ENCODE measurements at places on chromosomes 5 and 9.
A peak's percentile ranks its signal among the peaks of the same experiment; 100 is the strongest.

DNA sequence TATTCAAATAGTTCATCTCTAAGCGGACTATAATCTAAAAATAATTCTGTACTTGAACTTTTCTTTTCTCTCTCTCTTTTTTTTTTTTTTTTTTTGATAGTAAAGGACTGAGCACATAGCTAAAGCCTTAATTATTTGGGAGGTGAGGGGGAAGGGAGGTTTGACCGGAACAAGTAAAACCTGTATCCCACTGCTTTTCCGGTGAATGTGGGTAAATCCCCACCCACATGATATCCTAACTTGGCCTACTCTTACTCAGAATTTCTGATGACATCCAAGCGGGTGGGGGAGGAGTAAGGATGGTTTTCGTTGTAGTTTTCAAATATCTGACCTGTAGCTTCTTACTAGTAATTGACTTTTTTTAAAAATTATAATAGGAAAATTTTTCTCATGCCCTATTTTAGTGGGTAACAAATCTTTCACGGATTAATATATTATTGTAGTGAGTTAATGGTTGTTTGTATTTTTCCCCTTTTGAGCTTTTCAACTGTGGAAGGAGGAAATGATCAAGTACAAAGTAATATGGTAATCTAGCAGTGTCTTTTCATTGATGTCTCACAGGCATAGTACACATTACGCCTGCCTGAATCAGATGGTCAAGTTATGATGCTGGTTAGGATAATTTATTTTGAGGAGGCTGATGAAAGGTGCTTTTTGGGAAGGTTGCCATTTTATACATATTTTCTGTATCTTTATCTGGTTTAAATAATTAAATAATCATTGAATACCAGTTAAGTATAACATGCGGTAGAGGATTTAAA lies 2.2 kb upstream of the ELL2 start:
- DNase-seq, result no peak

- no peak for DNase-seq
These were observed 7.8 kb downstream of the ROR2 start for GRCh38 chr9:91942201-91942600.

DNA sequence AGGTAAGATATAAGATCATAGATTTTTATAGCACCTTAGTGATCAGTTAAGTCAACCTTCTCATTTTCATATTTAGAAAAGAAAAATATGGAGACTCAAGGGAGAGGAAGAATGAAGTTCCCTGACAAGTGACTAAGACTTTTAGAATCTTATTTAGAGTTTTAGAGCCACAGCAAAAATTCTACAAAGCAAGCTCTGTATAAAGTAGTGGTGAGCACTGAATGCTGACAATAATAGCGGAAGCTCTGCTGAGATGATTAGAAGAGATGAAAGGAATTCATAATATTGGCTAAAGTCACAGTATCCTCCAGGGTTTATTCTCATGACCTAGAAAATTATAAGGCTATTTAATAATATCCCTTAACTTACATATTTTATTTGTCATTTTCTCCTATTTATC lies 316.0 kb downstream of the PDE4D start:
- no peak for DNase-seq

- no peak for DNase-seq
These were observed 82.2 kb downstream of the SHB start for GRCh38 chr9:37986771-37987258.

- DNase-seq, result no peak
These were observed 32.7 kb downstream of the PSD2 start for GRCh38 chr5:139828207-139828895.

DNA sequence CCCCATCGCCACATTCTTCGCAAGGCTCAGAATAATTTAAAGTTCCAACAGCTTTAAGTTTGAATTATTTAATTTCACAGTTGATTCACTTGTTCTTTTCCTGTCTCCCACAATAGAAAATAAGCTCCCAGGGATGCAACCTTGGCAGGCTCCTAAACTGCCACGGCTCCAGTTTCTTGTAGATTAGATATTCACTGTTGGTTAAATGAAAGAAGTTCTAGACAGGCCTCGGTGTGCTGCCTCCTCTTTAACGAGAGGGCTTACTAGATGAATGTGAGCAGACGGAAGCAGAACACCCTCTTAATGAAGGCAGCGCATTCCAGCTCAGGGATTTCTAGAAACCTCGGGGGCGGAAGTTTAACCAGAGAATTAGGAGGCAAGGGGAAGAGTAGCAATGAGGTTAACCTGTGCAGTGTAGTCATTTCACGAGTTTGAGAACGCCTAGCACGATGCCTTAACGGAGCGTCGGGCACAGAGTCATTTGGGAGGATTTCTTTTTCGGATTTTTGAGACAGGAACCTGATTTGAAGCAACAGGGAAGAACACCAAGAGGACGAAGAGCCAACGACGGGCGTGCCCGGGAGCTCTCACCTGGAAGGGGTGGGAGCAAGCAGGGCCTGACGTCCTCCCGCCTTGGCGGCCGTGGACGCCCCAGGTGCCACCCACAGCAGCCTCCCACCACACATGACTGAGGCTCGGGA lies 637 bp upstream of the SMC5 start:
- DNase-seq, result peak; percentile 71

DNA sequence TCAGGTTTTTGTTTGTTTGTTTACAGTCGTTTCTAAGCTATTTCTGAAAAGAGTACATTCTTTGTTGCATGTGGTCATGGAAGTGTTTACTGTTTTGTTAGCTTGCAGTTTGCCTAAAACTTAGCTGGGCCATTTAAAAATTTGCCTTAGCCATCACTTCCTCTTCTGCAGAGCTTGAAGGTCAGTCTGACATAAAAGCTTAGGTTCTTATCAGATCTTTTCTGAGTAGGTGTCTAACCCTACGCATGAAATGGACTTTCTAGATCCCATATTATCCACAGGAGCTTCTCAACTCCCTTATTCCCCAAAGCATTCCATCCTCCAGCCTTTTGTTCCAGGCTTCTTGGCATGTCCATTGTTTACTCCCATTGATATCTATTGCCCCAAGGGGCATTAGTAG lies 90.3 kb downstream of the AP3B1 start:
- DNase-seq, result no peak

GRCh38 chr9:107218829-107219485 lies 64.1 kb upstream of the RAD23B start:
- DNase-seq, result no peak

- no peak for DNase-seq
These were observed 1929.5 kb upstream of the CDH9 start for GRCh38 chr5:28967848-28968247.

DNA sequence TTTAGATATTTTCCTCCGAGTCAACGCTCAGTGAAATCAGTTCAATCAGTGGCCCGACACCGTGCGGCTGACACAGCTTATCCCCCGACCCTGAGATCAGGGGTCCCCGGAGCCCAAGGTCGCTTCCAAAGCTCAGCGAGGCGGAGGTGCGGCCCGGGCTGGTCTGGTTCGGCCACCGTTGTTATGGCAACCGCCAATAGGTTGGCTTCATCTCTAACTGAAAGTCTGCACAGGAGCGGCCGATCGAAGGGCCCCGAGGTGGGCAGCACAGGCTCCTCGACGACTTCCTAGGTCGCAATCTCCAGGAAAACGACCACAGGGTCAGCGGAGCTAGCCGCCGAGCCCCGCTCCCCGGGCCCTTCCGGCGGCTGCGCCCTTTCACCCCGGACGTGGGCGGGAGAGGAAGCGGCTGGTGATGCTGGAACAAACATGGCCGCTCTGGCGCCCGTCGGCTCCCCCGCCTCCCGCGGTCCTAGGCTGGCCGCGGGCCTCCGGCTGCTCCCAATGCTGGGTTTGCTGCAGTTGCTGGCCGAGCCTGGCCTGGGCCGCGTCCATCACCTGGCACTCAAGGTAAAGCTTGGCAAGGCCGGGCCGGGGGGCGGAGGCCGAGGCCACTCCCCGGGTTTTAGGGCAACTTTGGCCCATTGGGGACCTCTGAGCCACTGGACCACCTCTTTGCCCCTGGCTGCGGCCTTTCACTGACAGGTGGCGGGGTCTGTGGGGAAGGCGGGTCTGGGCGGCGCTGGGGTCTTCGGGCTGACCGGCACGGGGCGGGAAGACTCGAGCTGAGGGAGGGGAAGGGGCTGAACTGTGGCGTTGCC lies at the start of gene GPR107:
GPR107 (plus strand) TSS at position 403 of the 821 bp plus-strand sequence; CDS start at position 430, 27 bp downstream.
- peak; percentile 32 for DNase-seq

DNA sequence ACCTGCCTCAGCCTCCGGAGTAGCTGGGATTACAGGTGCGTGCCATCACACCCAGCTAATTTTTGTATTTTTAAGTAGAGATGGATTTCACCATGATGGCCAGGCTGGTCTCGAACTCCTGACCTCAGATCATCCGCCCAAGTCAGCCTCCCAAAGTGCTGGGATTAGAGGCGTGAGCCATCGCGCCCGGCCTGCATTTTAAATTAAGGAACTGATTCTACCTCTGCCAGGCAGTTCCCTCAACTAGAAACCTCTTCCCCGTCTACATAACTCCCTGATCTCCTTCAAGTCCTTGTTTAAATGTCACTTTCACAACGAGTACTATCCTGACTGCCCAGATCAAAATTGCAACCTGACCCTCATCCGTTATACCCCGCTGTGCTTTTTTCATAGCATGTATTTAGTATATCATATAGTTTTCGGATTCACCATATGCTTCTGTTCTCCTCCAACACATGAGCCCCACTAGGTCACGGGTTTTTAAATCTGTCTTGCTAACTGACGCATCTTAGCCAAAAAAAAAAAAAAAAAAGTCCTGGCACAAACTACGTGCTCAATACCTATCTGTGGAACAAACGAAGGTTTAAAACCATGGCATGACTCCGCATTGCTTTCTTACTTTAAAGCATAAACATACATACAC lies 858 bp upstream of the SOWAHA start:
- no peak for DNase-seq

- no peak for DNase-seq
These were observed 5.2 kb upstream of the DPH7 start for GRCh38 chr9:137583957-137584356.

- DNase-seq, result no peak
These were observed 86.6 kb downstream of the NTRK2 start for GRCh38 chr9:84756171-84756570.

DNA sequence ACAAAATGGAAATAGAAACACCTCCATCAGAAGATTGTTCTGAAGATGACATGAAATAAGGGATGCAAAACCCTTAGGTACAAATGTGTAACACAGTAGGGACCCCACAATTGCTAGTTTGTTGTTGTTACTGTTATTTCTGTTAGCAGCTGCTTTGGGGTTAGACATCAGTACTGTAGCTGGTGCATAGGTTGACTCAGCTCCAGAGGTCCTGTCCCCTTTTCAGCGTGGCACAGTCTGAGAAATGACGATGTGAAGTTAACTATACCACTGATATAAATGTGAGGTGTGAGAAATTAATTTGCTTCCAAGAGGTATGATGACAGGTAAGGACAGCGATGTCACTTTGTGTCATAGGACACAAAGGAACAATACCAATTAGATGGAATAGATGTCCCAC lies 384.6 kb upstream of the KLF4 start:
- DNase-seq, result no peak

DNA sequence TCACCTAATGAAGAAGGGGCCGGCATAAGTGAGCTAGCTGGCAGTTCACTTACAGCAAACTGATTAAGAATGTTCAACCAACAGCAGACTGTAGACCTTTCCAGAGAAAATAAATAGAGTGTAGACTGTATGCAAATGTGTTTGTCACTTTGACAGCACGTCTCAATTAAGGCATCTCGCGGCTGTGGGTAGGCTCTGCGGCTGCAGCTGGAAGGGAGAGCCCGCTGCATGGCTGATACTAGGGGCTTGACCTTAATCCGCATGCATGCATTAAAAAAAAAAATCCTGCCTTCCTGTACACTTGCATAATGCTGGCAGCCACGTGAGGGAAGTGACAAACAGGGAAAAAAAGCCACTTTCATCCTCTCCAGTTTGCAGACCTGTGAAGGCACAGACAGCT lies 82.3 kb downstream of the CRB2 start:
- no peak for DNase-seq

DNA sequence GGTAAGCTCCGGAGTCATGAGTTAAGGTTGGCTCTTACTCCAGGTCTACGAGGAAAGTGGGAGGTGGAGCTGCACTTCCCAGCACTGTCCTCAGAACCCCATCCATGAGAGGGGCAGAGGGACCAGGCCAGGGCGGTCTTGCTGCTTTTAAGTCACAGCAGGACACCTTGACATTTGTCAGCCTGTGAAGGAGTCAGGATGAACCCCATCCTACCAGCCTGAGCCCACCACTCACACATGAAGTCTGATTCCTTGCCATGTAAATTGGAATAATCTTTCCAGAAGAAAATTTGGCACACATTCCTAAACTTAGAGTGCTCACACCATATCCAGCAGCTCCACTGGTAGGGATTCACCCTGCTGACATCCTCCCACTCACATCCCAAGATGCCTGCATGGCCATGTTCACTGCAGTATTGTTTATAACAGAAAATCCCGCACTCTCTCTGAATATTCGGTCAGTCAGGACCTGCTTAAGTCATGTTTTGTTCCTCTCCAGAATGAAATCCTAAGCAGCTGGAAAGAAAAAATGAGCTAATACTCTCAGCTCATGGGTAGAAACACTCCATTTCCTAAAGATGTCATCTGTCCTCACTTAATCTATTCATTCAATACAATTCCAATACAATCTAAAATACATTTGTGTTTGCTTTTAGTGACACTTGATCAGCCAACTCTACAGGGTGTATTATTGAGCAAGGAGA lies 79.3 kb upstream of the COL5A1 start:
- no peak for DNase-seq

DNA sequence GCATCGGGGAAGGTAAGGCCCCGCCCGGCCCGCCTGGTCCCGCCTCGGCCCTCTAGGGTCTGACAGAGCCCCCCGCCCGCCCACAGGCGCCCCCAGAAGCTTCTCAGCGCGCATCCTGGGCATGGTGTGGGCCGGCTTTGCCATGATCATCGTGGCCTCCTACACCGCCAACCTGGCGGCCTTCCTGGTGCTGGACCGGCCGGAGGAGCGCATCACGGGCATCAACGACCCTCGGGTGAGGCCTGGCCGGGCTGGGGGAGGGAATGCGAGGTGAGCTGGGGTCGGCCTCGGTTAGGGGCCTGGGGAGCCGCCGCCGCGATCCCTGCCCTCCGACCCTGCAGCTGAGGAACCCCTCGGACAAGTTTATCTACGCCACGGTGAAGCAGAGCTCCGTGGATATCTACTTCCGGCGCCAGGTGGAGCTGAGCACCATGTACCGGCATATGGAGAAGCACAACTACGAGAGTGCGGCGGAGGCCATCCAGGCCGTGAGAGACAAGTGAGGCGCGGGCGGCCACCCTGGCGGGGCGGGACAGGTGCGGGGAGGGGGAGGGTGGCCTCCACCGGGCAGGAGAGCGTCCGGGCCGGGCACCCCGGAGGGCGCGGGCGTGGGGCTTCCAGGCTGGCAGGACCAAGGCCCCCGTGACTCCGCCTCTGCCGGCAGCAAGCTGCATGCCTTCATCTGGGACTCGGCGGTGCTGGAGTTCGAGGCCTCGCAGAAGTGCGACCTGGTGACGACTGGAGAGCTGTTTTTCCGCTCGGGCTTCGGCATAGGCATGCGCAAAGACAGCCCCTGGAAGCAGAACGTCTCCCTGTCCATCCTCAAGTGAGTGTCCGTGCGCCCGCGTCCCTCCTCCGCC lies 7.1 kb downstream of the LRRC26 start:
- DNase-seq, result no peak

GRCh38 chr5:75049456-75050351 lies 2.7 kb downstream of the GCNT4 start:
- DNase-seq, result peak; percentile 66

GRCh38 chr9:6907772-6908381 lies 150.1 kb downstream of the KDM4C start:
- peak; percentile 58 for DNase-seq

All from renal cortical epithelial cell (primary cell).